T-helper 17 cell (primary cell): ENCODE measurements at places on chromosomes 2 and 18.

- no peak for DNase-seq
Observed at GRCh38 chr18:48553236-48553635, 14.4 kb downstream of the CTIF start.

DNA sequence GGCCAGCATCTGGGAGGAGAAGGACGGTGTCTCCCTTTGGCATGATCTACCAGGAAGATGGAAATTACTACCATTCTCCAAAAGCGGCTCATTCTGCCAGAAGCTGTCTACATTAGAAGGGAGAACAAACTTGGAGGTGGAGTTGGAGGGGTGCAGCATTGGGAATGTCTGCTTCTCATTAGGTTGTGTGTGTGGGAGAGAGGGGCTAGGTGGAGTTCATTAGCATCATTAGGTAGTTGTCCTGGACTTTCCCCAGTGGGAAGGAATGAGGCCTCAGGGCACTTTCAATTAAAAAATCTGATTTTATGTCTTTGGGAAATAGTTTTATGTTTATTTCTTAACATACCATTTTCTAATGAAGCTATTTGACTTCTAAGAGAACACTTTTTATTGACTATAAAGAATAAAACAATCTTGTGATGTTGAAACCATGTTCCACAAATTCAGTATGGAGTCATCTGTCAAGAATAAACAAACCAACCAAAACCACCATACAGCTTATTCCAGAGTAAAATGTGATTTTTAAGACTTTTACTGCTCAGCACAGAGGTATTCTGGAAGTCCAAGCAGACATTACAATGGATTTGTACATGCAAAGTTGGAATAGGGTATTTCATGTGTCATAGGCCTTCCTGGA, 60.6 kb downstream of the VAPA start:
- DNase-seq, result no peak

DNA sequence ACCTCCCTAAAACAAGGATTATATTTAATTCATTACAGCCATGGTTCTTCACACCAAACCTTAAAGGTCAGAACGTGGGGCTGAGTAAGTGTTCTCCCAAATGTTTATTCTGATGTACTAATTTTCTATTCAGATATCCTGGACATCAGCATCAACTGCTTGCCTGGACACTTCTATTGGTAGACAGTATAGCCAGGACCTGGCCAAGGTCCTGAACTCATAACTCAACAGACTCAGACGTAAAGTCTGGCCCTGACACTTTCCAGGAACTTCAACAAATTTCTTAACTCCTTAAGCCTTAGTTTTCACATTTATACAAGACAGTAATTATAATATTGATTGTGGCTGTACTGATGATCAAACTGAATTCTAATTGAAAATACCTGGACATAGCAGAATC, 89.1 kb downstream of the AKAIN1 start:
- no peak for DNase-seq

- DNase-seq, result no peak
Observed at GRCh38 chr2:235394278-235394828, 99.5 kb upstream of the AGAP1 start.

DNA sequence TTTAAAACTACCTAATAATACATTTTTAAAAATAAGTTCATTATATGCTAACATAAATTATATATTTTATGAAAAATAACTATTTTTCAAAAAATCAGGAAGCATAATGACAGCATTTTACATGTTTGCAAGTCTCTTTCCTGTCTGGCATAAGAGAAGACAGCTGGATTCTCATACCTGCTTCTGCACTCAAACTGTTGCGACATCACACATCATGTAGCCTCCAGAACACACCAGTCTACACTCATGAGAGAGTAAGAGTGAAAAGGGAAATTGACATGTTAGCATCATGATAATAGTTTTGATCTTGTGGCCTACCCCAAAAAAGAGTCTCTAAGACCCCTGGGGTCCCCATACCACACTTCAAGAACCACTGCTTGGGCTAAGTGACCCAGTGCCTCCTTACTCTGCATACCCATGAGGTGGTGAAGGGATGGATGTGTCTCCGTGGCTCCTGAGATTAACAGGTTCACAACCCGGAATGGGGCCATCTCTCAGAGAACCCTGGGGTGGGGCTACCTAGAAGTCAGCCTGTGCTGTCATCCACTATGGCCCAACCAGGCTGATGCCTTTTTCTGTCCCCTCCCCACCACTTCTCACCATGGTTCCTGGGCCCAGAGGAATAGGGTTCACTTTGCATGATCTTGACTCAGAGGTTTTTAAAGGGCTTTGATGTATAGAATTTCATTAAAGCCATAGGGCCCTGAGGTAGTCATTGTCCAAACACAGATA, 102.6 kb upstream of the DAPL1 start:
- DNase-seq, result no peak

DNA sequence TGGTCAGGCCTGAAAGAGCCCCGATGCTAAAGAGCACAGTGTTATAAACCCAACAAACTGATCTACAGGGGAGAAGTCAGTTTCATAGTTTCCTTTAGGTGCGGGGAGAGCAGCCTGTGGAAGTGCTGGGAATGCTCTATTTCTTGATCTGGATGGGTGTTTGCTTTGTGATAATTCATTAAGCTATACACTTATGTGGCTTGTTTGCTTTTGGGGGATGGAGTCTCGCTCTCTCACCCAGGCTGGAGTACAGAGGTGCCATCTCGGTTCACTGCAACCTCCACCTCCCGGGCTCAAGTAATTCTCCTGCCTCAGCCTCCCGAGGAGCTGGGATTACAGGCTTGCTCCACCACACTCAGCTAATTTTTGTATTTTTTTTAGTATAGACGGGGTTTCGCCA, 30.1 kb upstream of the CEP68 start:
- no peak for DNase-seq

- DNase-seq, result no peak
Observed at GRCh38 chr2:86675511-86676015, 44.5 kb upstream of the RMND5A start.

- DNase-seq, result no peak
Observed at GRCh38 chr2:189350540-189351209, 90.6 kb upstream of the WDR75 start.

- DNase-seq, result no peak
Observed at GRCh38 chr2:202376460-202377206, 506 bp downstream of the BMPR2 start.

DNA sequence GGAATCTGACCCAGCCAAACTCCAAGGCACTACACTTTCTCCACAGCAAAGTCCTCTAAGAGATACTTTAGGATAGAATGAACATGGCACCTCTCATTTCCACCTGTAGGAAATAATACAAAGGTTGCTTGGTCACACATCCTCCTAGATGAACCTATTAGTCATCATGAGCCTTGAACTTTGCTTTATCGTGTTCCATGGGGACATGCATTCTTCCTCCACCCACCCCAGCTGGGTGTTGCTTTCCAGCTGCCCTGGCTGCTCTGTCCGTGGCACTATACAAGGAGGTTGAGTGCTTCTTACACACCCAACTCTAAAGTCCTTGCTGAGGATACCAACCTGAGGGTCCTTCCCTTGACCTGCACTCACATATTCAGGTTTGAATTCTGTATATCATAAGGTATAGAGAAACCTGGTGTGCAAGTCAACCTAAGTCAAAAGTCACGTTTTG, 52.7 kb downstream of the SPRED2 start:
- DNase-seq, result no peak

GRCh38 chr2:150047620-150048222, 439.7 kb downstream of the RND3 start:
- DNase-seq, result no peak

DNA sequence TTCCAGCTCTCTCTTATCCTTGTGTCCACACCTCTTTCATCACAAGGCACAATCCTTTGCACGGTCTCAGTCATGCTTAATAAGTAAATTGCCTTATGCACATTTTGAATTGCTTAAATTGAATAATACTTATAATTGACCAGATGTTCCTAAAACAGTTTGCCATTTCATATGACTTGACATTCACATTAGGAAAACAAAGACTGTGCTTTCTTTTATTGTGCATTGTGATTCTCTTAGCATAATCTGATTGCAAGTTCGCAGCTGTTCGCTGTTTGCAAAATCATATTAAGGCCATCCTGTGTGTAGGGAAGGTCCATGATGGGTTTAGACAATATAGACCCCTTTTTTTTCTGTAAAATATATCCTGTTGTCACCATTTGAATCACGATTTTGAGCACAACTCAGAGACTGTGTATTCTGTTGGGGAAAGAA, 75.6 kb downstream of the RNF144A start:
- DNase-seq, result no peak

- DNase-seq, result no peak
Observed at GRCh38 chr18:38458698-38459097, 893.1 kb upstream of the CELF4 start.

GRCh38 chr2:104638190-104638858, 215.6 kb upstream of the POU3F3 start:
- DNase-seq, result no peak

GRCh38 chr18:66734451-66734850, 130.6 kb upstream of the CDH19 start:
- DNase-seq, result no peak

DNA sequence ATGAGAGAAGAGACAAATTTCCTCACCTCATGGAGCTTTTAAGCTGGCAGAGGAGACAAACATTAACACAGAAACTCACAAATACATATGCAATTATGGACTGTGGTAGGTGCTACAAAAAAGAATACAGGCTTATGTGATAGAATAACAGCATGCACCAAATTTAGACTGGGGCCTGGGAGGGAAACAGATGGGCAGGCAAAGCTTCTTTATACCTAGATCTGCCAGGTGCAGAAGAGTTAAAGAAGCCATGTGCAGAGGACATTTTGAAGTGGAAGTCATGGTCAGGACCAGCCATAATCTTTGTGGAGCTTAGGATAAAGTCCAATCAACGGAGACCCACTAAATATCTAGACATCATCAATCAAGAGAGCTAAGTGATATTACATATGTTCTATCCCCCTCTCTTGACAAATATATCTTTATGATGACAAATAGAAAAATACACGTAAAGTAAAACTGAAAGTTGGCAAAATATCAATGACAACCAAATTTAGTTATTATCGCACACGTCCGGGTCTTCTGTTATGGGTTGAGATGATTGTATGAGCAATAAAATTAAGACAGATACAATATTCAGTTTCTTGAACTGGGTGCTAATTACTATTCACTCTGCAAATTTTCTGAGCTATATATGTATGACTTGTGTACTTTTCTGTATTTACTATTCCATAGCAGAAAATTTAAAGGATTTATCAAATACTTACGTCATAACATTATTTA, 44.1 kb downstream of the CD28 start:
- DNase-seq, result no peak

DNA sequence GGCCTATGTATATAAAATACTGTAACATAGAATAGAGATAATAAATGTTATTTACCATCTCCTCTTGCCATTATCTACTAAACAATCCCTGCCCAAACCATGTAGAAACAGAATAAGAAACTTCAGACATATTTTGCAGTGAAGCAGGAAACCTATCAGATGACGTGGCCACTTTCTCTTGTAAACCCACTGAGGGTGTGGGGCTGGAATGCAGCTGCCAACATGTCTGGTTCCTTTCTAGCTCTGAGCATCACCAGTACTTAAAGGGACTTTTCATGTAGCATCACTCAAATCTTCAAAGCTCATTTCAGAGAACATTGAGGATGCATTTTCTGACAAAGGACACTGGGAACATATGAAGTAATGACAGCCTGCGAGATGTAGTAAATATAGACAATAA, 251.8 kb downstream of the LPIN1 start:
- DNase-seq, result no peak

GRCh38 chr2:216516730-216517350, 18.2 kb downstream of the RPL37A start:
- DNase-seq, result no peak

GRCh38 chr2:152655880-152656279, 61.4 kb downstream of the PRPF40A start:
- no peak for DNase-seq

- no peak for DNase-seq
Observed at GRCh38 chr2:64766841-64767669, 113.3 kb upstream of the SERTAD2 start.

GRCh38 chr2:81876624-81877023, 1572.1 kb upstream of the LRRTM1 start:
- no peak for DNase-seq

DNA sequence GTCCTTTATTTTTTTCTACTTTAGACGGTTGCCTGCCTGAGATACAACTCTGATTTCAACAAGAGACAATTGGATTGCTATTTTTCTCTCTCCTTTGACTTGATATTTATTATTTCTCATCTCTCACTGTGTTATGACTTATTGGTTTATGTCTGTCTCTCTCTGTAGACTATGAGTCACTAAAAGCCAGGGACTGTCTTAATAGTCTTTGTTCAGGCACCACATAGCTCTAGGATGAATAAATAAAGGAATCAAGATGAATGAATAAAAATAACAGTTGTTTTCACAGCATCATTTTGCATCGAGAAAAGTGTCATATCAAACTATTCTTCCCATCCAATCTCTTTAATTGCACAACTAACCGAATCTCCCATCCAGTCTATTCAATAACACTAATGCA, 31.4 kb upstream of the CD28 start:
- DNase-seq, result no peak

DNA sequence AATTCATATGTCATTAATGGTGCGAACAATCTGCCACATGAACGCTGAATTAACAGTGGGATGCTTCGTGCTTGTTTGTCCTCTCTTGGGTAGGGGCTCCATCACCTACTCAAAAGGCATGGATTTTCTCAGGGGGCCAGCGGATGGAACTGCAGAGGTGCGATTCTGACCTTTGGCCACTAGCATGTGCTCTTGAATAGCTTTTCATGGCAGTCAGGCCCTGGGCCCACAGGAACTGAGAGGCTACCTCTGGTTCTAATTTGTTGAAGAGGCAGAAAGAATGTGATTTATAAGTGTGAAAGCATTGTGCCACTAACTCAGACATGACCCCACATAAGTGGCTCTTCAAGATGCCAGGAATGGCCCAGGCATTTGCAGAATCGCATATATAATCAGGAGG, 283.2 kb downstream of the INSIG2 start:
- no peak for DNase-seq

GRCh38 chr2:46363535-46364170, 66.4 kb downstream of the EPAS1 start:
- no peak for DNase-seq

- no peak for DNase-seq
Observed at GRCh38 chr2:111715987-111716904, 167.7 kb downstream of the ANAPC1 start.

DNA sequence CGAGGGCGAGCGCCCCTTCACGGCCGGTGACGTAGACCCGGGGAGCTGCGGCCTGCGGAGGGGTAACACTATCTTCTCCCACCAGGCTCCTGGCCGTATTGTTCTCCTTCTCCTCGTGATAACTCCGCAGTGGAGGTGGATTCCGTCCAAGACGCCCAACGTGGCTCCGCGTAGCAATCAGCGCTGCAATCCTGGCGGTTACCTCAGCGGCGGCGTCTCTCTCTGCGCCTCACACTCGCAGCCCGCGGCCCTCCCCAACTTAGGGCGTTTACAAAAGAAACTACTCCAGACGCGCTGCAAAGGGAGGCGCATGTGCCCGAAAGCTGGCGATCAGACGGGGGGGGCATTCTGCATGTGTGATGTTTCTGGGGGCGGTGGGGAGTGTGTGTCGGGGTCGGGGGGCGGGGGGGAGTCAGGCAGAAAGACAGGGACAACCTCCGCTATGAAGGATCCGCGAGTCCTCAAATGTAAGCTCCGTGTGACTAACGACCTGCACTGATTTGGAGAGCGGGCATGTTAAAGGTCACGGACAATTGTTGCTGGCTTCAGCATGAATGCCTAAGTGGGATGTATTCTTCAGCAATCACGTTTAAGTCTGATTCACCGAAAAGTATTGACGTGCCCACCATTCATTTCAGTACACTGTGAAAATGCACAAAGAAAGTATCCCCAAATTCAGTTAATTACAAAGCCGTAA, 1.3 kb upstream of the ZNF516 start:
- no peak for DNase-seq
